Bronchial epithelial cell (primary cell): ENCODE measurements at places on chromosomes 16 and 17.
A peak's percentile ranks its signal among the peaks of the same experiment; 100 is the strongest.

- no peak for DNase-seq
Measured at GRCh38 chr16:576823-577201, 7.0 kb downstream of the PIGQ start.

DNA sequence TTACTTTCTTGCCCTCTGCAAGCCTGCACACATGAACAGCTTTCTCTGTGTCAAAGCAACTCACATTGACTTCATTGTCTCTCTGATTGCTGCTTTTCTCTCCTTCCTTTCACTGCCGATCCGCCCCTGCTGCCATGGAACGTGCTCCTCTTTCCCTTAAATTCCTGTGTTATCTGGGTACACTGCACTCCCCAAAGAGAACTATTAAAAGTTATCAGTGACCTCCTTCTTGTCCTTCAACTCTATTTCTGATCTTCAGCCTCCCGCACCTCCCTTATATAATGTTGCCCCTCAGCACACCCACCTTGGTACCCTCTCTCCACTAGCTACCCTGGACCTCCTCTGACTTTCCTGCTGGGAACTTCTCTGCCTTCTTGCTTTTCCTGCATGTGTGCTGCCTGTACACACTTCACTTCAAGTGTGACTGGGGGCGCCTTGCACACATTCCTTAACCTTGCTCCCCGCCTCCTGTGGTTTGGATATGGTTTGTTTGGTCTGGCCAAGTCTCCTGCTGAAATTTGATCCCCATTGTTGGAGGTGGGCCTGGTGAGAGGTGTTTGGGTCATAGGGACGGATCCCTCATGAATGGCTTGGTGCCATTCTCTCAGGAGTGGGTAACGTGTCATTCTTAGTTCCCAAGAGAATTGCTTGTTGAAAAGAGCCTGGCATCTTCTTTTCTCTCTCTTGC lies 26.7 kb upstream of the PMP22 start:
- no peak for DNase-seq

DNA sequence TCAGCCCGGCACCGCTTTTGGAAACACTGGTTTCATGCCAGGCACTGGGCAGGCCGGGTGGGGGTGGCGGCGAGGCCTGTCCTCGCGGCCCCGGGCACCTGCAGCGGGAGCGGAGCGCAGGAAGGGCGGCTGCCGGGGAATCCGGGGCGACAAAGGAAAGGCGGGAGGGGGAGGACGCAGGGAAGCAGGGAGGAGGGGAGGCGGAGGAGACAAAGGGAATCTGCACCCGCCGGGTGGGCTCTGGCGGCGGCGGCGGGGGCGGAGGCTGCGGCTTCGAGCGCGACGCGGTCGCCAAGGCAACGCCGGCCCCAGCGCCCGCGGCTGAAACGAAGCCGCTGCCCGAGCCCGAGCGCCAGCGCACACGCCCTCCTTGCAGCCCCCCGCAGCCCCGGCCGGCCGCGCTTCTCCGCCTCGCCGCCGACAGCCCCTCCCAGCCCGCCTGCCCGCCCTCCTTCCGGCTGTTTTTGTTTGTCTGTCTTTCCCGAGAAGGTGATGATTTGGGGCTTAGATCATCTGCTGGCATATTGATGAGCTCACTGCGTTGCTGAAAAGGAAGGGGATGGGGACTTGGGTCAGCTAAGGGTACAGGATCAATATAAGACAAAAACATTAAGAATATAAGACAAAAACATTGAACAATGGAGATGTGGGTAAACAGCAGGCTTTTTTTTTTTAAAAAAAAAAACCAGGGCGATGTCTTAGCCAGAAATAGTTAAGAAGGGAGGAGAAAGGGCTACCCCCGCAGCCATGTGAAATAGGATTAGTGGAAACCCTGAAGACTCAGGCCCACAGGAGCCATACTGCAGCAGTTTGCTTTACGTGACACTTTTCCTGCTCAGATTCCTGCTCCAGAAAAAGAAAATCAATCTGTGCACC lies 32.7 kb downstream of the CDK5R1 start:
- peak; percentile 60 for DNase-seq

GRCh38 chr17:18987862-18988545 lies 16.6 kb downstream of the FAM83G start:
- DNase-seq, result no peak

- DNase-seq, result peak; percentile 65
Measured at GRCh38 chr16:1770328-1771187, 785 bp downstream of the NME3 start.

- no peak for DNase-seq
Measured at GRCh38 chr17:44191941-44192496, 5.2 kb downstream of the TMUB2 start.
